Posterior vena cava (tissue), 2 donors: ENCODE measurements at places on chromosomes 3 and 15. TPM values are rescaled to one million over a fixed set of nuclear protein-coding genes. Genes with fewer than 3 reads are reported as not detected.
A peak's percentile ranks its signal among the peaks of the same experiment; 100 is the strongest.

DNA sequence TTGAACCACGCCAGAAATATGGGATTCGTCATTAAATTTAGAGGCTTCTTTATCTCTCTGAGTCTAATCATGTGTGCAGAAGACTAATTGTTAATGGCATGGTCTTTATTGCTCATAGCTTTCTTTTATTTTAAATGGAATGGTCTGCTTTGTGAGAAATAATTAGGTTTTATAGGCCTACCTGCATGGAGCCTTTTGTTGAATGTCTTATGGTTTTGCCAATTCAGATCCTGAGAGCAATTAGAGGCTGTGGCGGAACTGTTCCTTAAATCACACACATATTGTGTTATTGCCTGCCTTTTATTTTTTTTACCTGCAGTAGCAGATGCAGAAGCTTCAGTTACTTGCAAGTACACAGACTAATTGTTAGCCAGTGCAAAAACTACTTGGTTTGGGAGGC, 306.2 kb downstream of the NLGN1 start:
- no peak for DNase-seq

GRCh38 chr3:98982351-98982750, 80.9 kb upstream of the DCBLD2 start:
- DNase-seq: no peak

- no peak for DNase-seq
These were observed 133.4 kb upstream of the WNT5A start for GRCh38 chr3:55620351-55621025.

GRCh38 chr15:63093486-63094205, 28.0 kb upstream of the LACTB start:
- DNase-seq: peak; percentile 90

- no peak for DNase-seq
These were observed 208.1 kb downstream of the SV2B start for GRCh38 chr15:91308199-91308598.

- DNase-seq: no peak
These were observed 10.6 kb downstream of the GOLGA6L2 start for GRCh38 chr15:23436421-23436820.

DNA sequence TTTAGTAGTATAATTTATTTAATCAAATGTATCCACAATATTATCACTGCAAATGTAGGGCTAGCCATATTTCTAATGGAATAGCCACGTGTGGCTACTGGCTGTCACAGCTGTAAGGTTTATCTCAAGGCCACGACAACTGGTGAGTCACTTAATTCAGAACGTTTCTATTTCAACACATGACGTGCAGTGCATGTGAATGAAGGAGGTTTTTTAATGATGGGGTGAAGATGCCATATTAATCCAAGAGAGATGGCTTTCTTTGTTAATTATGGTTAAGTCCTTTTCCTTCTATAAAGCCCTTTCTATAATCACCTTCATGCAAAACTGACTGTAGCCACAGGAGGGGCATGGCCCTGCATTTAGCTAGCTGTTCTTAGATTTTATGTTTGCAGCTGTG, 212.0 kb downstream of the FEZF2 start:
- DNase-seq: no peak

- no peak for DNase-seq
These were observed 194.0 kb downstream of the TNIK start for GRCh38 chr3:171266034-171266739.

DNA sequence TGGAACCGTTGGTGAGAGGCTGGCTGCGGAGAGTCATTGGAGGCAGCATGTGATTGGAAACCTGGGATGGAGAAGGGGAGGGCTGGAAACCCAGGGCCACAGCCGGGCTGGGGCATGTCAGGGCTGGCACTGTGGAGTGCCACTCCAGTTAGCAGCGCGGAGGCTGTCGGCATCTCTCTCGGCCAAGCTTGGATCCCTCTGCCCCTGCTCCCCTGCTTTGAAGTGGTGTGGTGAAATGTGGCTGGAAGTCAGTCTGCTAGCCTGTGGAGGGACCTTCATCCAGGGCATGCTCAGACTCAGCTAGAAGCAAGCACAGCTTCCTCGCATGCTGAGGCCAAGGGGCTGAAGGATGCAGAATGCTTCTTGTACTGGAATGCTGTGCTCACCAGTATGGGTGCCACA, 13.5 kb downstream of the SLCO3A1 start:
- peak; percentile 84 for DNase-seq

GRCh38 chr3:48422272-48422671, 7.6 kb downstream of the PLXNB1 start:
- no peak for DNase-seq

- DNase-seq: no peak
These were observed 45.1 kb downstream of the EDEM1 start for GRCh38 chr3:5232570-5232969.

Gene IL12A
- total RNA-seq: not detected

Gene GPR87
- not detected for total RNA-seq

Gene RLBP1
- not detected for total RNA-seq

Gene CX3CR1
- total RNA-seq: 0.52 TPM
